ENCODE measurements at places on chromosomes 5 and 9.
A peak's percentile ranks its signal among the peaks of the same experiment; 100 is the strongest.

DNA sequence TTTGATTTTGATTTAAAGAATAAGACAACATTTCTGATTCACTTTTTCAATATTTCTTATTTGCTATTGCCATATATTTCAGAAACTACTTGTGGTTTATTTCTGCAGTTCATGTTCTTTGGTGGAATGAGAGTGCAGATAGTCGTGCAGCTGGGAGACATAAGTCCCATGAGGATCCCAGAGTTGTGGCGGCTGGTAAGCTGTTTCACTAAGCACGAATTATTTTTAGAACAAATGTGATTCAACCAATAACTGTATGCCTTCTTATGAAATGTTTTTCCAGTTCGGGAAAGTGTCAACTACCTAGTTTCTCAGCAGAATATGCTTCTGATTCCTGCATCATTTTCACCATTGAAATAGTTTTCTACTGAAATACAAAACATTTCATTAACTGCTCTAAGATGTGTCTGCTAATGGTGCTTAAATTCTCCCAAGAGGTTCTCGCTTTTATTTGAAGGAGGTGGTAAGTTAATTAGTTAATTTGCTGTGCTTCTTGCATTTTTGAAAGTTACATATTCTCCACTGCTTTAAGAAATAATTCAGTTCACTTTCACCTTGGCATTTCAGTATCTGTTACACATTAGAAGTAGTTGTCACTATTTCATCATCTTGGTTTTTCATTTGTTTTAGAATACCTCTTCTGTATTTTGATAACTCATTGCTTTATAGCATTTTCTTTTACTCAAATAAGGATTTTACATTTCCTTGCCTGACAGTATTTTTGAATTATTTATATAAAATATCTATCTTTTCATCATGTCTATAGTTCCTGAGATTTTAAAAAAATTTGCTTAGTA lies 9.0 kb downstream of the NIPSNAP3B start:
- no peak for DNase-seq

DNA sequence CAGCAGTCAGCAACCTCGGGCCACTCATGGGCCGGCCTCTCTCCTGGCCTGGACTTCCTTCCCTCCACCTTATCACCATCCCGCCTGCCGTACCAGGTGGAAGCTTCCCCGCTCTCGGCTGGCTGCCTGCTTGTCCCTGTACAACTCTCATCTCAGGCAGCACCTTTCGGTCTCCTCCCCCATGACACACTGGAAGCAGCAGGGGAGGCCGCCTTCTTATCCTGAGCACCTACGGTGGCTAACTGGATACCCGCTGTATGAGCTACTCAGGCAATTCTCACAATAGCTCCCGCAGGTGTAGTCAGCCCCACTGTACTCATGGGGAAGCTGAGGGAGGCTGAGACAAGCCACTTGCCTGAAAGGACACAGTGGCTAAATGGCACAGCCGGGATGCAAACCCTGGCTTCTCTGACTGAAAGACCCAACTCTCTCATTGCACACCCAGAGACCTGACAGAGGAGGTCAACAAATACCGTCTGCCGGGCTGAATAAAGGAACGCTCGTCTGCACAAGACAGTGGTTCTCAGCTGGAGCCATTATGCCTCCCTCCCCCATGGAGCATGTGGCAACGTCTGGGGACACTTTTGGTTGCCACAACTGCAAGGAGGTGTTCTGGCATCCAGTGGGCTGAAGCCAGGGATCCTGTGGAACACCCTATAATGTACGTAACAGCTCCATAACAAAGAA lies 9.6 kb downstream of the STK10 start:
- no peak for DNase-seq

DNA sequence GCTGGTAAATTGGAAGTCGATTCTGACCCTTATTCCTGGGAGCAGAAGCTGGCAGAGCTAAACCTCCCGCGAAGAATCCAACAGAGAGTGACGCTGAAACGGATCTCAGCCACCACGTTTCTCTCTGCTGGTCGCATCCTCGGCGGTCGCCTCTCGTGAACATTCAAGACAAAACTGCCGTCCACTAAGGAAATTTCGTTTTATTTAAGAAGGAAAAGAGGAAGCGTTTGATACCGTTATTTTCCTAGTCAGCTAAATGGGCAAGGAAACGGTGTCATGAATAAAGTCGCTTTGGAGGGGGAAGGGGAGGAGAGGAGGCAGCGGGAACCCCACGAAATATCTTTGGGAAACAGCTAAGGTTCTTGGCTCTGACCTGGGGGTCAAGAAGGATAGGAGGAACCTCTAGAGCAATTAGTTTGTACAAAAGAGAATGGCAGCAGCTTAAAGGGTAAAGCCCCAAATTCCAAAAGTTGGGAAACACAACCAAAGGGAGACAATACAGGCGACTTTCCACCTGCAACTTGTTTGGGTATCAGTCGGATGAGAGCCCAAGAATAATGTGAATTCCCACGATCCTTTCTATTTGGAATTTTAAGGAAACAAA lies 1.9 kb downstream of the FOXB2 start:
- DNase-seq: no peak

- no peak for DNase-seq
Measured at GRCh38 chr5:80093796-80094195, 58.6 kb downstream of the THBS4 start.

- DNase-seq: no peak
Measured at GRCh38 chr5:41071975-41072374, 833 bp upstream of the MROH2B start.

DNA sequence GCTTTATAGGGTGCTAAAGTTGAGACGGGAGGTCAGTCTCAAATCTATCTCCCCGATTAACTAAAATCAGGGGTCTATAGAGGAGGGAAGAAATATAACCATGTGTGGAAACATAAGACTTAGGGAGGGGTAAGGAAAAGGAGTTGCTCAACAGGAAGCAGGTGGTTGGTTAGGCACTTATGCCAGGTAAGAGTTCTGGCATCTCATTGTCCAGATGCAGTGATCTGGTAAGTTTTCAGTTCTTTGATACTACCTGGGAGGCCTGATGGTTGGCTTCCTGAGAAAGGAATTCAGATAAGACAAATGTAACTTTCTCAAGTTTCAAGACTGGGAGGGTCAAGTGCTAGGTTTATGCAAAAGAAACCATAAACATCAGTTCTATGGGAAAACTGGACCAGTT lies 47.7 kb downstream of the CERT1 start:
- no peak for DNase-seq

GRCh38 chr9:16715404-16715803 lies 155.1 kb downstream of the BNC2 start:
- DNase-seq: no peak

DNA sequence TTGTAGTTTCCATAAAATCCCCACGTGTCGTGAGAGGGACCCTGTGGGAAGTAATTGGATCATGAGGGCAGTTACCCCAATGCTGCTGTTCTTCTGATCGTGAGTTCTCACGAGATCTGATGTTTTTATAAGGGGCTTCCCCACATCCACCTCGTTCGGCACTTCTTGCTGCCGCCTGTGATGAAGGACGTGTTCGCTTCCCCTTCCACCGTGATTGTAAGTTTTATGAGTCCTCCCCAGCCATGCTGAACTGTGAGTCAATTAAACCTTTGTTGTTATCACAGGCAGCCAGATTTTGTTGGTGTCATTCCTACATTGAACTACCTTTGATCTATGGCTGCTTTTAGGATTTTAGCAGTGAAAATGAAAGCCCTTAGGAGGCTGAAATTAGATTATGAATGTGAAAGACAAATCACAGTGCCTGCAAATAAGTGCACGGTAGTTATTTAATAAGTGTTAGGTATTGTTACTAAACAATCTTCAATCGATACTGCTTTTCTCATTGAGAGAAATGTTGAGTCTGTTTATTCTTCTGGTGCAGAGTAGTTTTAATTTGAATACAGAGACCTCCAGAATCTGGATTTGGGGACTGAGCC lies 68.0 kb upstream of the C6 start:
- no peak for DNase-seq

GRCh38 chr5:139246394-139246793 lies 47.1 kb upstream of the MATR3 start:
- DNase-seq: peak; percentile 10

- no peak for DNase-seq
Measured at GRCh38 chr5:67879620-67880510, 335.7 kb upstream of the PIK3R1 start.

GRCh38 chr5:133794771-133795415 lies 173.5 kb downstream of the C5orf15 start:
- no peak for DNase-seq

- DNase-seq: no peak
Measured at GRCh38 chr5:133985540-133986180, 17.2 kb upstream of the C5orf15 start.

DNA sequence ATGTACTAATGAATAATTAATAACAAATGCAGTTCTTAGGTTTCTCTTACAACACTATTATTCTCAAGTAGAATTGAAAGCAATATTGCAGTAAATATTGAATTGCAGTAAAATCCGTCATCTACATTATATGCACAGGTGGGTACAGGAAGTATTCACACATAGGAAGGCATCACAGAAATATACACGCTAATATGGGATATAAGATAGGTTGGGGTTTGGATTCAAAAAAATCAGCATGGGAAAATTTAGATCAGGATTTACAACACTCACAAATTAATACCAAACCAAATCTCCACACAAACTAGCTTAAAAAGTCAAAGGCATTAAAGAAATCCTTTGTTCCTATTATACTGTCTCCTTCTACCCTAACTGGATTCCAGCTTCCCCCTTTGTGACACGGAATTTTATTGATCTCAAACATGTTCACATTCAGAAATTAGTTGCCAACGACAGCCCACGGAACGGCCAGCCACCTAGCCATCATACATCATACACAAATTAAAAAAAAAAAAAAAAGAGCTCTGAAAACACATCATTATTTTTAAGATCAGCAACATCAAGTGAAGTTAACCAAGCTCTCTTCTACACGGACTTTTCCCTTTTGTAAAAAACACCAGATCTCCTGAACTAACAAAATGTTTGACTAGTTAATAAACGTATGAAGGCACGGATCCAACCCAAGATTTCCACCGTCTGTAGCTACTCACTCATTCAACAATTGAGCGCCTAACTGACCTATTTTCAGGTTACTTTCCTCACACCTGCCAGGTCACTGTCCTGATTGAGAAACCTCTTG lies 2.2 kb downstream of the NR6A1 start:
- no peak for DNase-seq

- DNase-seq: no peak
Measured at GRCh38 chr5:122947372-122947771, 89.2 kb downstream of the PPIC start.

DNA sequence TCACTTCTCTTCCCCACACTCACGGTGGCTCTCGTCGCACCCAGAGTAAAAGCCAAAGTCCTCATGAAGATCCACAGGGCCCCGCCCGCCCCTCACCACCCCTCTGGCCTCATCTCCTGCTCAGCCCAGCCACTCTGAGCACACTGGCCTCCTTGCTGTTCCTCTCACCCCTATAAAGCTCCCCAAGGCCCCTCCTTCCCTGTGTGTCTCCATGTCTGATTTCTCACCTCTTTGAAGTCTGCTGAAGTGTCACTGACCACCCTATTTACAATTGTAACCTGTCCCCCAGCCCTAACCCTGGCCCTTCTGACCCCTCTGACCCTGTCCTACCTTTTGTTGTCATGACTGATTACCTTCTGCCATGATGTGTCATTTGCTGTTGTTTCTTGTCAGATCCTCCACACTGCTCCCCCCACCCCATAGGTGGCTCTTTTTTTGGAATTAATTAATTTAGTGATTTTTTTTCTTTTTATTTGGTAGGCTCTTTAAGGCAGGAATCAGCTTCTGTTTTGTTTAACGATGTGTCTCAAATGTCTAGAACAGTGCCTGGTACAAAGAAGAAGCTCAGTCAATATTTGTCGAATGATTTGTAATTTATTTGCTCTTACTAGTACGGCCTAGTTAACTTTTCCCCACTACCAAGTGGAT lies 90.2 kb downstream of the IQGAP2 start:
- no peak for DNase-seq

DNA sequence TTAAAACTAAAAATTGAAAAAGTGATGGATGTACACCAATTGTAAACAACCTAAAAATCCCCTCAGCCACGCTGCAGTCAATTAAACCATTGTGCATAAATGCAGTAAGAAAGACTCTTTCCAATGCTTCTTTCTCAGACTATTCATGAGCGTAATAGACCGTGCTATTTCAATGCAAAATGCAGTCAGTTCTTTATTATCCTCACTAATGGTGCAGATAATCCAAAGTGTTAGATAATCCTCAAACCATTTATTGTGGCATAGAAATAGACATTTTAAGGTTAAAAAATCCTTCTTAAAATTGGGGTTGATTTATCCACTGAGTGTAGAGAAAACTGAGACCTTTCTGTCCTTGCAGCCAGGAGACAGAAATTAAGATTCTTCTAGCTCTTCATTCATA lies 1862.8 kb downstream of the EFNA5 start:
- no peak for DNase-seq

GRCh38 chr9:2015581-2016407 lies 647 bp downstream of the SMARCA2 start:
- peak; percentile 10 for DNase-seq

- DNase-seq: no peak
Measured at GRCh38 chr9:124908098-124908497, 32.8 kb downstream of the GOLGA1 start.

- no peak for DNase-seq
Measured at GRCh38 chr5:111584651-111585050, 72.3 kb upstream of the STARD4 start.

- no peak for DNase-seq
Measured at GRCh38 chr5:64918083-64918482, 149.4 kb downstream of the CWC27 start.

- peak; percentile 12 for DNase-seq
Measured at GRCh38 chr9:19161257-19162025, 34.1 kb upstream of the PLIN2 start.

GRCh38 chr9:96430377-96430776 lies 12.2 kb upstream of the ZNF367 start:
- DNase-seq: no peak

GRCh38 chr5:138918686-138919085 lies 43.6 kb upstream of the LRRTM2 start:
- DNase-seq: no peak
